ENCODE measurements at places on chromosomes 2 and 18. TPM values are rescaled to one million over a fixed set of nuclear protein-coding genes. Genes with fewer than 3 reads are reported as not detected.

- ATAC-seq: no peak
Observed at GRCh38 chr18:10314066-10314465, 140.4 kb upstream of the APCDD1 start.

DNA sequence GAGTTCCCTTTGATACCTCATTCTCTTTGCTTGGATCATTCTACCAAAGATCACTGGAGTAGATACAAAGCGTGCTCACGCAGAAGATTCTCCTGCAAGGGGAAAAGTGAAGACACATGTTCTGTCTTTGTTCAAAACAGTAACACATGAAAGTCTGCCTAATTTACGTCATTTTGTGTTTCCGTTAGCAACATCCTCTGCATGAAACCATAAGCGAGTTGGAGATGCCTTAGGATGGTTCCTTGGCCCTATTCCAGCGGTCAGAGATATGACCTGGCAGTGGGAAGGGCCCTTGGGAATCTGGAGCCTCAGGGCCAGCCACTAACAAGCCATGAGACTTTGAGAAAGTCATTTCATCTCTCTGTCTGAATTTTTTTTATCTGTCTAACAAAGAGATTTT is 180.9 kb upstream of the TWIST2 start:
- ATAC-seq: no peak

- no peak for ATAC-seq
Observed at GRCh38 chr2:36013064-36013463, 342.5 kb upstream of the CRIM1 start.

GRCh38 chr2:30766666-30767065 is 40.6 kb downstream of the CAPN13 start:
- ATAC-seq: no peak

DNA sequence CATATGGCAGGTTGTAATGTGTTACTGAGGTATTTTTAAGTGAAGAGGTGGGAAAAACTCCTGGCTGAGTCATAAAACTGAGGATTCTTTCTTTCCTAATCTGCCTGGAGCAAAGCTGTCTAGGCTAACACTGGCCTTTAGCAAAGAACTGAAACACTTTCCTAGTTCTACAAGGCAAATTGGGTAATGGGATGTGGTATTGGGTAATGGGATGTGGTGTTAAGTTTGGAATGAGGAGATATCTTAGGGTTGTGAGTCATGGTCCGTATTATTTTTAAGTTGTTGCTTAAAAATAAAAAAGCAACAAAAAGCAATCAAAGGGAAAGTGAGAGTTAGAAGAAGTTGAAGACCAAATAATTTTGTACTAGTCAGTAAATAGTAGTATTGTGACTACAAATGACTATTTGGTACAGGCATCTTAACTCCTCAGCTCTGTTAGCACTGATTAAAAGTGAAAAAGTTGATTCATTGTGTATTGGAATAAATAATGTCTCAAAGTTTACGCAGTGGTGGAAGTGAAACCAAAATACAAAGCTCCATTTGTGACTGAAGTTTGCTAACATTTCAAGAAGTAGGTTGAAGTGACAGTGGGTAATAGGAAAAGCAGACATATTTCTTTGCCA is 216.8 kb downstream of the CAMKMT start:
- no peak for ATAC-seq

The ALK gene
- 0.04 TPM for total RNA-seq
